ENCODE measurements at places on chromosomes 4 and X.

DNA sequence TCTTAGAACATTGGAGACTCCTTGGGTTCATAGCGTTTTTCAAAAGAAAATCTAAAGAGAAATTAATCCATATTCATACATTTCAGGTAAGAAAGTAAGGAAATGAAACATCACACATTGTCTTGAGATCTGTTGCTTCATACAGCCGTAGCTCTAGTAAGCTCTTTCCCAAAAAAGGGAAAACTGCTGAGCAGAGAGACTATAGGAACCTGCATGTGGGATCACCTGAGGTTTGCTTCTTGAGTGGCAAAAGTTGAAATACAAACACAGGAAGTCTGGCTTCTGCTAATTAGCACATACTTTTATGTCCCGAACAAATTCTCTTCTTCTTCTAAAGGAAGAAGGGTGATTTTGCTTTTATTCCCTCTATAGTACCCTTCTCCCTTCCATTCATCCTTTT lies 57.7 kb downstream of the MRPL1 start:
- no peak for DNase-seq

DNA sequence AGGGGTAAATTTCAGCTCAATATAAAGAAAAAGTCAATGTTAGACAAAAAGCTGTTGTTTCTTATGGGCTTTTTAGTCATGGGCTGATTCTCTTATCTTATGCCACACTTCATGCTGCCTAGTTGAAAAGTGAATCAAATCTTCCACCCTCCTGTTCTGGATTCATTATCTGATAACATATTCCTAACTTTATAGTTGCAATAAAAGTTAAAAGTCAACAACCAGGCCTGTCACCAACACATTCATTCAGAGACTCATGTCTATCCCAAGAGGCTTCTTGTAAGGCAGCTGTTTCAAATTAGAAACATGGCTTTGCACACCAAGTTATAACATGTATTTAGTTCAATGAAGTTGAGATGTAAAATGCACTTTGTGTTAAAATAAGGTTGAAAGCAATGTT lies 243.8 kb downstream of the ADAMTS3 start:
- no peak for DNase-seq

DNA sequence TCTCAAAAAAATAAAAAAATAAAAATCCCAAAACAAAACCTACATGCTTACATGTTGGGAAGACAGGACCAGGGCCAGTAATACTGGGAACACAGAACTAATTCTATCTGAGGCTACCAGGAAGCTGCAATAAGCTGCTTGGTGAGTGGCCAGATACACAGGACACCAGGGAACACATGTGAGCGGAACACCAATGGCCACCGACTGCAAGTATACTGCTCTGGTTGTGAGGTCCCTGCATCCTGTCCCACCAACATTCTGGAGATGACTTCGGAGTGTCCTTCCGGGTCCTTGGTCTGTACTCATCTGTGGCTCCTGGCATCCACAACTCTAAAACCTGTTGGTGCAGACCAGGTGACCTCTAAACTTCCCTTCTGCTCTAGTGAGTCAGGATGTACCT lies 2.7 kb downstream of the TNIP2 start:
- no peak for DNase-seq

- peak; percentile 25 for DNase-seq
These were observed 23.9 kb upstream of the PRDM8 start for GRCh38 chr4:80173401-80173800.

DNA sequence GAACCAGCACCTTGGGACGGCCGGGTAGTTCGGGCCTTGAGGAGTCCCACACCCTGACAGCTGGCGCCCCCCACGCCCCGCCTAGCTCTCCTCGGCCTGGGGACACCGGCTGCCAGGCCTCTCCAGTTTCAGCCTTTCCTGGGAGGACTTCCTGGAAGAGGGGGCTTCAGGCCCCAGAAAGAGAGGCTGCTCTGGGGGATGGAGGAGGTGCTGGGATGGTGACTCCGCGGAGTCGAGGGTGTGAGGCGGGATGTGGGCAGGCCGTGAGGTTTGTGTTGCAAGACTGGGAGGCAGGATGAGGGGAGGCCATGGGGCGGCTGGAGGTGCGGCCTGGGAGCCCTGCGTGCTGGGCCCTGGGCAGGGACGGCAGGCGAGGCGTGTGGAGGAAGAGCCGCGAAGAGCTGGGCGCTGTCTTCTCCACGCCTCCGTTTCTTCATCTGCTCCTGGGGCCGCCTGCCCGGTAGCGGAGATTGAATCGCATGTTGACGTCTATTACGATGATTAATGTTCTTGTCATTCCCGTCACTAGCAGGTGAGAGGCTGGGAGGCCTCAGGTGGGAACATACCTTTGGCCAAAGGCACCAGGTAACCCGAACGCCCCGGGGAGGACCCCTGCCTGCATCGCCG lies 918 bp upstream of the FGFRL1 start:
- DNase-seq, result peak; percentile 39

DNA sequence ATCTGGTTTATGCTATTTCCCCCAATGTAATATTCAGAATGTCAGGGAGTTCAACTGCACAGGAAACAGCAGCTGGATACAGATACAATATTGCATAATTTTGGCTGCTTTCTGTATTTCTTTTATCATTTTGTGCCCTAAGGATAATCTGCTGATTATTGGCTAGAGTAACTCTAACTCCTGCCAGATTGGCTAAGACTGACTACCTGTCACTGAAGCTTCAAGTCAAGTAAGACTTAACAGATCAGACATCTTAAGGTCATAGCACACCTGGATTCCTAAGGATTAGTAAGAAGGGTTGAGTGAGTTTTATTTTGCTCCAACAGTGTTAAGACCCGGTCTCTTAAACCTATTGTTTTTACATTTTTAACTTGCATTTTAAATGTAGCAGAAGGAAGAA lies 136.8 kb downstream of the KLF8 start:
- DNase-seq, result no peak

DNA sequence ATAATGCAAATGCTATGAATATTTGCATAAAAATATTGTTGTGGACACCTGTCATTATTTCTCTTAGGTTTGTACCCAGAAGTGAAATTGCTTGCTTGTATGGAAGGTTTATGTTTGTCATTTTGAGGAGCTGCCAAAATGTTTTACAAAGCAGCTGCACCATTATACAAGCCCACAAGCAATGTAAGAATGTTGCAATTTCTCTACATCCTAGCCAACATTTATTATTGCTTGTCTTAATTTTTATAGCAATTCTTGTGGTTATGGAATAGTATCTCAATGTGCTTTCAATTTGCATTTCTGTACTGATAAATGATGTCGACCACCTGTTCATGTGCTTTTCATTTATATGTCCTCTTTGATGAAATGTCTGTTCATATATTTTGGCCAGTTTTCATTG lies 18.7 kb upstream of the RBMX start:
- DNase-seq, result no peak

DNA sequence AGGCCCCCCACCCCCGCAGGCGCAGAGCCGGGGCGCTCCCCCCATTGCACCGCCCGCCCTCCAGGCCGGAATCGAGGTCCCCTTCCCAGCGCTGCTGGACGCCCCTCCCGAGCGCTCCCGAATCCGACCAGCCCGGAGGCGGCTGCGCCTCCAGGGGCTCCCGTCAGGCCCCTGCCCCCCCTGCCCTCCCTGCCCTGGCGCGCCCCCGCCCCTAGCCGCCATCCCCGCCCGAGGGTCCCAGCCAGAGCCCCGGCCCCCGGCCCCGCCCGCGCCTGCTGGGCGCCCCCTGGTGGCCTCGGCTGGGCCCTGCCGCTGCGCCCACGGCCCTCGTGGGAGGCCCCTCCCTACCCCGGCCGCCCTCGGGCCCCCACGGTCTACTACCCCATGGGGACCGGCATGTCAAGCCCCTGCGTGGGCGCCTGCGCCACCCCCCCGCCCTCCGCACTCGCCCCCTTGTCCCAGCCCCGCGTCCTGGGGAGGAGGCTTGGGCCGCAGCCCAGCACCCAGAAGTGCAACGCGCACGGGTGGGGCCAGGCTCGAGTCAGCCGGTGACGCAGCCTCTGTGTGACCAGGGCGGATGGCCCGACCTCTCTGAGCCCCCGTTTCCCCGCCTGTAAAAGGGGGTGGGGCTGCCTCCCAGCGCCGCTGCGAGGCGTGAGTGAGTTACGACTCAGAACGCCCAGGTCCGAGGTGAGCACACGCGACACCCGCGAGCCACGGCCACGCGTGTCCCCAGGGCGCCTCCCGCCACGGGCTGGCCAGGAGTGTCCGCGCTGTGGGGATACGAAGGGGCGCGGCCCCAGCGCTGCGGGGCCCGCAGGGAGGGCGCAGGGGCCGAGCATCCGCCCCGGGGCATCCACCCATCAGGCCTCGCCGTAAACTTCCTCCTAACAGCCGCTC lies 104.9 kb downstream of the FAM53A start:
- peak; percentile 50 for DNase-seq

DNA sequence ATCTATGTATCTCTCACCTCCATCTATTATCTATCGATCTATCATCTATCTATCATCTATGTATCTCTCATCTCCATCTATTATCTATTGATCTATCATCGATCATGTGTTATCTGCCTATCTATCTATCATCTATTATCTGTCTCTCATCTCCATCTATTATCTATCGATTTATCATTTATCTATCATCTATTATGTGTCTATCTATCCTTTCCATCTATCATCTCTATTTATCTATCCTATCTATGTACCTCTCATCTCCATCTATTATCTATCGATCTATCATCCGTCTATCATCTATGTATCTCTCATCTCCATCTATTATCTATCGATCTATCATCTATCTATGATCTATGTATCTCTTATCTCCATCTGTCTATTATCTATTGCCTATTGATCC lies 188.1 kb downstream of the ASMT start:
- no peak for DNase-seq

DNA sequence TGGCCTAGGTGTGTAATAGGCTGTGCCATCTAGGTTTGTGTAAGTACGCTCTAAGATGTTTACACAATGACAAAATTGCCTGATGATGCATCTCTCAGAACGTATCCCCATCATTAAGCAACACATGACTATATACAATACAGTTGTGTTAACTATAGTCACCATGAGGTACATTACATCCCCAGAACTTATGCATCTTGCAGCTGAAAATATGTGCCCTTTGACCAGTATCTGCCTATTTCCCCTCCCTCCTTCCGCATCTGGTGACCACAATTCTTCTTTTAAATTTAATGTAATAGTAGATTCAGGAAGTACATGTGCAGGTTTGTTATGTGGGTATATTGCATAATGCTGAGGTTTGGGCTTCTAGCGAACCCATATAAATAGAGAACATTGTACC lies 239.8 kb upstream of the IL1RAPL1 start:
- no peak for DNase-seq

DNA sequence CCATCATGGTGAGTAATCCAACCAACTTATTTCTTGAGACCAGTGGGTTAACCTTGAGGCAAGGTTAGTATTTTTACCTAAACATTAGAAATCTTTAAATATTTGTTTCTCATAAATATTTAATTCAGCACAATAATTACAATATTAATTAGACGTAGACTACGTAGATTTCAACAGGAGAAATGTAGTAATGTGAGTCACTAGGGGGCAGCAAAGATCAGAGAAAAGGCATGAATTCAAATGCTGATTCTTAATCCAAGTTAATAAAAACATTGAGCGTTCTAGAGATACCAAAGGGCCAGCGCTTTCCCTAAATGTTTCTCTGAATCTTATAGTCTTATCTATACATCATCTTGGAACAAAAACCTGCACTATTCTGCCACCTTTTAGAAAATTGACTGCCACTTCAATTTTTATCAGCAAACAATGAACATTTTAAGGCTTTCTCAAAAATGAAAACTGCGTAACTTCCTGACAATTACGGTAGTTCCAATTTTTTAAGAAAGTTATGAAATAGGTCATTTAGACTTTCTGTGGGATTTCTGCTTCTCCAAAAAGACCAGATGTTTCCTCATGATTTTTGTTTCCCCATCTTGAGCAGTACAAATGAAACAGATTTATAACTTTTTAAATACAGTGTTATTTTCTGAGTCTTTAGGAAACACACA lies 180.7 kb downstream of the GASK1B start:
- no peak for DNase-seq

- no peak for DNase-seq
These were observed 705 bp downstream of the RPS6KA3 start for GRCh38 chrX:20265726-20266681.

- no peak for DNase-seq
These were observed 3.3 kb downstream of the UTP3 start for GRCh38 chr4:70691661-70692060.

DNA sequence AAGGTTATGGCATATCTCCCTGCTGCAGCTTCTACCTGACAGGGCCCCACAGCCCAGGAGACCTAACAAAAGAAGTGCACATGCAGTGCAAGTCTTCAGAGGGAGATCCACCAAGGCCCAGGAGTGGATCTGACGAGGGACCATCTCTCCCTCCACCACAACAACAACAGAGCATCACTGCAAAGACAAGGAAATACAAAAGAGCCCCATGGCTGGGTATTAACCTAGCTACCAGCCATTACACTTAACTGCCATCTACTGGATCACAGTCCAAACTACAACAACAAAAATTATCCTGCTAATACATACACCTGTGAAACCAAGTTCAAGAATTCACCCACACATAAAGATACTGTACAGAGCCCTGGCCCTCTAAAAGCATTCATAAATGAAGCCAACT lies 280.2 kb upstream of the SLC7A11 start:
- no peak for DNase-seq

- peak; percentile 45 for DNase-seq
These were observed at the start of gene ERCC6L for GRCh38 chrX:72238721-72239475. TSS of gene ERCC6L (minus strand) at chrX:72239027. CDS start at chrX:72238911, 116 bp downstream.

GRCh38 chr4:54675721-54676461 lies 18.1 kb downstream of the KIT start:
- no peak for DNase-seq
